ENCODE measurements at places on chromosomes 1 and 21.
A peak's percentile ranks its signal among the peaks of the same experiment; 100 is the strongest.

DNA sequence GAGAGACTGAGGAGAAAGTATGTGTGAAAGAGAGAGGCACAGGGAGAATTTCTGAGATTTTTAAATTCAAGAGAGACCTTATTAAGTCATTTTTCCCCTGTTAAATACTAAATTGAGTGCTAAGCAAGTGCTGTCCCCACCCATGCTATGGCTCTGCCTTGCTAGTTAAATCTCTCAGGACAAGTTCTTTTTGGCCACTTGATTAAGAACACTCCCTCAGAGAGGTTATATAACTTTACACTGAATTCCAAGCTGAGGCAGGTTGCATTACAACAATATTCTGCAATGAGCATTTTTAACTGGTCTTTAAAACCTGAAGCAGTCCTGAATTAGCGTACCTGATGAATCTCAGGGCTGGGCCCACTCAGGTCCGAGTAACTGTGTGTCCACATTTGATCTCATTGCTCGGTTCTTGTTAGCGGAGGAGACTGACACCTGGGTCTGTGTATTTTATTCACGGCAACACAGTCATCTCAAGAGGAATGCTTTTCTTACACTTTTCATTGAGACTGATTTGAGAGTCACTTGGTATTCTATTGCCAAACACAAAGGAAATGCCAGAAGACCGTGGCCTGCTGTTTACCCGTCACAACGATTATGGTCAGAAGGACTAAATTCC lies 187.6 kb upstream of the ST6GALNAC5 start:
- no peaks in the 10 kb centered on the region for H3K36me3 ChIP-seq
- H3K27me3 ChIP-seq = no peaks in the 10 kb centered on the region
- H3K27ac ChIP-seq = no peak overlapping the region
- H3K4me1 ChIP-seq = no peaks in the 10 kb centered on the region

- H3K27ac ChIP-seq = no peak overlapping the region
- no peak for DNase-seq
- no peaks in the 10 kb centered on the region for H3K4me1 ChIP-seq
- H3K36me3 ChIP-seq = peaks cover 85% of the 10 kb centered on the region
- H3K27me3 ChIP-seq = no peaks in the 10 kb centered on the region
Measured at GRCh38 chr1:108610073-108610472, 50.2 kb downstream of the EEIG2 start.

GRCh38 chr1:4600615-4601460 lies 53.6 kb upstream of the AJAP1 start:
- no peaks in the 10 kb centered on the region for H3K36me3 ChIP-seq
- peaks cover 55% of the 10 kb centered on the region for H3K27me3 ChIP-seq
- no peak overlapping the region for H3K27ac ChIP-seq
- peak; percentile 32 for DNase-seq

GRCh38 chr21:25539606-25540005 lies 67.7 kb downstream of the MRPL39 start:
- H3K27ac ChIP-seq = no peak overlapping the region
- no peaks in the 10 kb centered on the region for H3K4me1 ChIP-seq
- no peaks in the 10 kb centered on the region for H3K36me3 ChIP-seq
- H3K27me3 ChIP-seq = no peaks in the 10 kb centered on the region
- H3K4me3 ChIP-seq = no peak overlapping the region

- H3K4me1 ChIP-seq = no peaks in the 10 kb centered on the region
- no peak for DNase-seq
- no peaks in the 10 kb centered on the region for H3K36me3 ChIP-seq
- no peak overlapping the region for H3K4me3 ChIP-seq
- H3K27ac ChIP-seq = no peak overlapping the region
Measured at GRCh38 chr1:245448975-245449431, 294.2 kb downstream of the KIF26B start.

DNA sequence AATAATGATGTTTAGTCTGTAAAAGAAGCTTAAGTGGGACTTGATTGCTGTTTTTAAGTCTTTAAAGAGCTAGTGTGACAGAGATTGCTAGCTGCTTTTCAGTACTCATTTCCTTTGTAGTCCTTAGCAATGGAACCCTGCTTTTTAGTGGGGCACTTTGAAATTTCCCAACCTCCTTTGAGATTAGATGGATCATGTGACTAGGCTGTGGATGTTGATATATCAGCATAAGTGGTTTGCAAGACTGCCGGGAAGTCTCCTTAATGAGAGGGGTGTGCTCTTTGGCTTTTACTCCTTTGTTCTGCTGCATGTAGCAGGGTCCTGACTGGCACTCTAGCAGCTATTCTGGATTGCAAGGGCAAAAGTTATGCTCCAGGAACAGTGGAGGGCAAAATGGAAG lies 11.2 kb upstream of the RCOR3 start:
- no peak overlapping the region for H3K4me3 ChIP-seq
- no peaks in the 10 kb centered on the region for H3K27me3 ChIP-seq
- H3K36me3 ChIP-seq = no peaks in the 10 kb centered on the region
- no peaks in the 10 kb centered on the region for H3K4me1 ChIP-seq
- no peak for DNase-seq

DNA sequence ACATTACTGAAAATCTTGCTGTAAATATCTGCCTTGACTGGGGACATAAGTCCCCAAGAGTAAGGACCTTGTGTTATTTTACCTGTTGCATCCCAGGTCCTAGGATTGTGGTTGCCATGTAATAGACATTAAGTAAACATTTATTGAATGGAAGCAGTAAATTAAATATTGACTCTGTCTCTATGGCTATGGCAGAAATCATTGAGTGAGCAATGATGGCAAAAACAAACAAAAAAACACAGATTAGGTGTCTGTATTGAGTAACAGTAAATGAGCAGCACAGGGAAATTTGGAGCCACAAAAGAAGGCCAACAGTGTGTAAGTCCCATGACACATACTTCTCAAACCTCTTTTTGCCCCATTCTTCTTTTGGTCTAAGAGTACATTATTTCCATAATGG lies 240.4 kb downstream of the NFIA start:
- peaks cover 13% of the 10 kb centered on the region for H3K4me1 ChIP-seq
- no peak overlapping the region for H3K27ac ChIP-seq
- no peak for DNase-seq

- no peak for DNase-seq
- H3K4me3 ChIP-seq = no peak overlapping the region
- H3K27ac ChIP-seq = peak overlapping the region; percentile 83
- no peaks in the 10 kb centered on the region for H3K36me3 ChIP-seq
Measured at GRCh38 chr21:14675774-14676530, 129.8 kb upstream of the SAMSN1 start.

DNA sequence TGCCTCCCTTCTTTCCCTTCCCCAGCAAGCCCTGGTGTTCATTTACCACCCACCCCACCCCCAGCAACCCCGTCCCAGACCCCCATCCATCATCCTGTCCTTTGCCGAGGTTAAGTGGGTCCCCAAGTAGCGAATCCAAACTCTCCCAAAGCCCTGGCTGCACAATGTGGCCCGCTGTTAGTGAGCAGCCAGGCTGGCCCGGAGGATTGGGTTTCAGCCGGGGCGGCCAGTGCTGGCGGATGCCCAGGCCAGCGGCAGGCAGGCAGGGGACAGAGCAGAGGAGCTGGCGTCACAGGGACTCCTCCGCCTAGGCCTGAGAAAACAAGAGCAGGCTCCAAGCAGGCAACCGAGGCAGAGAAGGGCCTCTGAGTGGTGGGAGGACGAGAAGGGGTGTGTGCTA lies 61.4 kb downstream of the EPHB2 start:
- H3K27me3 ChIP-seq = no peaks in the 10 kb centered on the region
- H3K4me1 ChIP-seq = peaks cover 12% of the 10 kb centered on the region
- H3K4me3 ChIP-seq = no peak overlapping the region
- no peaks in the 10 kb centered on the region for H3K36me3 ChIP-seq

GRCh38 chr1:164786980-164787833 lies 228.2 kb downstream of the PBX1 start:
- H3K27ac ChIP-seq = no peak overlapping the region
- peak; percentile 87 for DNase-seq
- no peaks in the 10 kb centered on the region for H3K36me3 ChIP-seq
- H3K4me1 ChIP-seq = peaks cover 21% of the 10 kb centered on the region

DNA sequence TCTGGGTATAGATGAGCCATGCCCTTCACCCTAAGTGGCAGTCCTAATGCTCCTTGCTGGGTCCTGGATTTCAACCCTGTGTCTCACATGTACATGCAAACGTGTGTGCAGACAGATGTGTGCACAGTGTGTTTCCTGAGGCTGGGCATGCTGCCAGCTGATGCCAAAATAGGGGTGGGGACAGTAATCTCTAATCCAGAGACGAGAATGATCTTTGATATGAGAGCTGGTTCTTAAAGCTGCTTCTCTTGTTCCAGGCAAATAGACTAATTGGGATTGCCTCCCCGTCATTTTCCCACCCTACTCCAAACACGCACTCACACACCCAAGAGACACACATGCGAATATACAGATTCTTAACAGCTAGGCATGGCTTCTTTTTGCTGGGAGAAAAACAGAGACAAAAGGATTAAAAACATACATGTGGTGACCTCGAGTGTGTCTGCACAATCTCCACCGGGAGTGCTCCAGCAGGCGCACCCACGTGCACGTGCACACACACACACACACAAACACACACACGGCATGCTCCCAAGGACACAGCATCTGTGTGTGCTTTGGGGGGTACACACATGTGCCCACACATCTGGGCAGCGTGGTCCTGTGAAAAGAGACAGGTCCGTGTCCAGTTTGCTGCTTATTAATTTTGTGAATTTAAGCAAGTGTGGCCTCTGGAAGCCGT lies 102.1 kb upstream of the ZBTB40 start:
- no peaks in the 10 kb centered on the region for H3K27me3 ChIP-seq
- H3K4me1 ChIP-seq = peaks cover 5% of the 10 kb centered on the region
- no peak overlapping the region for H3K27ac ChIP-seq
- no peak for DNase-seq
- H3K36me3 ChIP-seq = no peaks in the 10 kb centered on the region
- H3K4me3 ChIP-seq = no peak overlapping the region

- H3K4me1 ChIP-seq = peaks cover 29% of the 10 kb centered on the region
- peaks cover 2% of the 10 kb centered on the region for H3K36me3 ChIP-seq
- no peak overlapping the region for H3K4me3 ChIP-seq
- no peaks in the 10 kb centered on the region for H3K27me3 ChIP-seq
Measured at GRCh38 chr1:91697416-91697815, 188.5 kb downstream of the TGFBR3 start.

GRCh38 chr21:23694390-23694789 lies 1912.9 kb downstream of the MRPL39 start:
- no peak for DNase-seq
- no peaks in the 10 kb centered on the region for H3K4me1 ChIP-seq
- no peak overlapping the region for H3K4me3 ChIP-seq
- H3K27ac ChIP-seq = no peak overlapping the region

DNA sequence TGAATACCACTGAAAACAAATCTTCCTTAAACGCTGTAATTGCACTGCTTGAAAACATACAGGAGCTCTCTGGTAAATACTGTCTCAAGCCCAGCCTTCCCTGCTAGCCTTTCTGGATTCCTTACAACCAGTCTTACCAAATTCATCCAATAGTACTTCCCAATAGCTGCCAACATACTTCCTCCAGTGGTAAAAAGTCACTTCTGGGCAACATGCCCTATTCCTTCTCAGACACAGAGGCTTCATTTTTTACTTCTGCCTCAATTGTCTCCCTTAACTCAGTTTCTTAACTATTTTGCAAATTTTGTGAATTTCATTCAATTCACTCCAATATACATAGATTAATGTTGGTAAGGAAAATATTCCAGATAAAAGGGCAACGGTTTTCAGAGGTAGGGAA lies 166.3 kb downstream of the TBX15 start:
- no peak overlapping the region for H3K4me3 ChIP-seq
- no peak for DNase-seq
- no peak overlapping the region for H3K27ac ChIP-seq
- H3K4me1 ChIP-seq = no peaks in the 10 kb centered on the region
- H3K36me3 ChIP-seq = no peaks in the 10 kb centered on the region
- H3K27me3 ChIP-seq = no peaks in the 10 kb centered on the region

DNA sequence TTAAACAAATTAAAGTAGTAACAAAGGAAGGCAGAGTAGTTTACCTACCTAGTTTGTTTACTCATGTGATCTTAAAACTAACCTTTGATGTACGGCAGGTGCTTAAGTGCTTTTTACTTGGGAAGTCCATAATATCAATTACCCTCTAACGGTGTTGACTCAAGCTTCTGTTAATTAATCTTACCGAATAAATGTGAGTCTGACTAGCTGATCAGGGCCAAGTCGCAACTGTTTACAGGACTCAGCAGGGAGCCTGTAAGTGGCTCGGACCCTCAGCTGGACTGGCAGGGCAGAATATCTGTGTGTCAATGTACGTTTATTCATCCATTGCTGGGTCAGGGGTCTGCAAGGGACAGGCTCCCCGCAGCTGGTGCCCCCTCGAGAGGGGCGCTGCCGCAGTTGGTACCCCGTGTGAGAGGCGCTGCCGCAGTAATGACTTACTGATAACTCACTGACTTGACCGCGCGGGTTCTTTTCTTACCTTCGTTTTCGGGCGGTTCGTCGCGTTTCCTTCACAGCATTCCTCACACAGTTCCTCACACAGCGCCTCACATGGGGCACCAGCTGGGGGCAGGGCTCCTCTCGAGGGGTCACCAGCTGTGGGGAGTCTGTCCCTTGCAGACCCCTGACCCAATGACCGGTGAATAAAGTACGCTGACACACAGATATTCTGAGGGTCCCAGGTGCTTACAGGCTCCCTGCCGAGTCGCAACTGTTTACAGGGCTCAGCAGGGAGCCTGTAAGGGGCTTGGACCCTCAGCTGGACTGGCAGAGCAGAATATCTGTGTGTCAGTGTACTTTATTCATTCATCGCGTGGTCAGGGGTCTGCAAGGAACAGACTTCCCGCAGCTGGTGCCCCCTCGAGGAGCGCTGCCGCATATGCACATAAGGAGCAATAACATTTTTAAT lies 3.0 kb downstream of the FMO1 start:
- DNase-seq = peak; percentile 77
- H3K4me1 ChIP-seq = no peaks in the 10 kb centered on the region
- H3K27ac ChIP-seq = no peak overlapping the region
- H3K27me3 ChIP-seq = no peaks in the 10 kb centered on the region
- H3K4me3 ChIP-seq = peak overlapping the region; percentile 35

DNA sequence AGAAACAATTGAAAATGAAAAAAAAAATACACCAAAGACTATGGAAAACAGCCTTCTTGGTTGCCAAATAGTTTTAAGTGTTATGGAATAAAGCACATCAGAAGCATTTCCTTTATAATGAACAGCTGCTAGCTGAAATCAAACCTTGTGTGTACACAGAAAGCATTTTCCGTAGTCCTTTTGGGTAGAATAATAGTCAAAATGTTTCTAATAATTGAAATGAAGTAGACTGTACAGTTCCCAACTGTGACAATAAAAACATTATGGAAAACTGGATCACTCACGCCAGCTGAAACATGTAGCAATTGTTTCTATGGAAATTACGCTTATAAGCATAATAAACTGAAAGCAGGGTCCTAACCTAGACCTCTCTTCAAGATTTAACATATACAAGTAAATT lies 856.3 kb upstream of the B3GALT2 start:
- DNase-seq = no peak
- no peaks in the 10 kb centered on the region for H3K27me3 ChIP-seq
- no peak overlapping the region for H3K4me3 ChIP-seq
- no peaks in the 10 kb centered on the region for H3K4me1 ChIP-seq
- H3K36me3 ChIP-seq = no peaks in the 10 kb centered on the region

Measured in spleen (tissue), 13 donors.